Kidney epithelial cell (primary cell): ENCODE measurements at places on chromosomes 7 and 10. TPM values are rescaled to one million over a fixed set of nuclear protein-coding genes. Genes with fewer than 3 reads are reported as not detected.

- DNase-seq: no peak
Measured at GRCh38 chr10:62183442-62183841, 85.2 kb downstream of the RTKN2 start.

The ATOH7 gene
- not detected in 2 replicates for total RNA-seq

The THNSL1 gene
- 3.2 and 4.6 TPM in 2 replicates for total RNA-seq

DNA sequence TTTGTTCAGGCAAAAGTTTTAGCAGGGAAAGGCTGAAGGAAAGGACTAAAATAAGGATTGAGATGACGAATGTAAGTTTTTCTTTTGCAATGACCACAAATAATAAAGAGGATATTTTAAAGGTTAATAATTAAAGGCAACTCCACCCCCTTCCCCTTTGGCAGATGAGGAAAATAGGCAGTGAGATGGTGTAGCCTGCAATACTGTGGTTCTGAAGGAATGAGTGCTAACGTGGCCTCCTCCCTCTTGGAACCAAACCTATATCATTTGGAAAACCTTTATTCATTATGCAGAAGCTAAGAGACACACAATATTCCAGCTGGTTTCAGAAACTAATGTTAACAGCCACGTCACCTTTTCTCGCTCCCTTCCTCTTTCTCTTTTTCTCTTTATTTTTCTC lies 70.9 kb upstream of the COL1A2 start:
- no peak for DNase-seq

The GLI3 gene
- 6.2 and 7.3 TPM in 2 replicates for total RNA-seq
